ENCODE measurements at places on chromosomes 11 and 22.

- no peak for DNase-seq
Observed at GRCh38 chr11:62713343-62713742, 5.9 kb downstream of the GNG3 start.

GRCh38 chr22:44811141-44811540, 58.8 kb downstream of the ARHGAP8 start:
- no peak for DNase-seq

- no peak for DNase-seq
Observed at GRCh38 chr11:44223238-44223637, 86.7 kb downstream of the ALX4 start.

GRCh38 chr22:35638001-35638400, 10.2 kb upstream of the APOL6 start:
- no peak for DNase-seq

GRCh38 chr11:117830072-117830471, 5.5 kb upstream of the FXYD2 start:
- no peak for DNase-seq

GRCh38 chr11:72687326-72687725, 13.1 kb upstream of the PDE2A start:
- no peak for DNase-seq

DNA sequence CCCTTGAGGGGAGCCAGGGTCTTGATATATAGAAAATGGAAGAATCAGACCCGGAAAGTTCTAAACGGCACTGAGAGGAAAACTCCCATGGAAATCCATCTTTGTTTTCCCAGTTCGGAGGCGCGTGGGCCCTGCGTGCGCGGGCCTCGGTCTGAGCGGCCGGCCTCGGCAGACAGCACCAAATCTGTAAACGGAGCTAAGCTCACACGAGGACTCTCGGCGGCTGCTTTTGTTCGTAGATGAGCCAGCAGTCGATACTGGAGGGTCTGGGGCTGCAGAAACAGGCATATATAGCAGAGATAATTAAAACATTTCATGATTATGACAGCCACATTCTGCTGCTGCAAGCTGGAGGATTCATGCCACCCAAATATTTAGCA, 68.5 kb upstream of the PPARA start:
- DNase-seq: no peak

- no peak for DNase-seq
Observed at GRCh38 chr22:37269936-37270678, 12.2 kb upstream of the CYTH4 start.

GRCh38 chr22:47195156-47195483, 432.7 kb downstream of the TBC1D22A start:
- no peak for DNase-seq

GRCh38 chr11:66076561-66076960, 6.5 kb downstream of the PACS1 start:
- no peak for DNase-seq

DNA sequence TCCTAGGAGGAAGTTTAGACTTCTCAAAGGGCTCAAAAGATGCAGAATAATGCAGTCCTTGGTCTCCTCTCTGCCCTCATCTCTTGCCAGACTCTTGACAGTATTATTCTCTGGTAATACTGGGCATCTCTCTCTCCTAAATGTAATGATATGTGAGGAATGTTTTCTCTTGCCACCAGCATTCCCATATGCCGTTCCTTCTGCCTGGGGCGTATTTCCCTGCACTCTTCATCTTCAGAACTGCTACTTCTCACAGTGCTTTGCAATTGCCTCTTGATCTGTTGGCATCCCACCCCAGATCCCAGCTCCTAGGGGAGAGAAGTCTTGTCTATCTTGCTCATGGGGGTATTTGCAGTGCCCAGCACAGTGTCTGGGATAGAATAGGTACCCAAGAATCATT, 107.4 kb downstream of the RASSF10 start:
- no peak for DNase-seq

GRCh38 chr11:134372536-134372935, 39.5 kb downstream of the B3GAT1 start:
- no peak for DNase-seq

- DNase-seq: no peak
Observed at GRCh38 chr11:130908770-130909625, 7.3 kb downstream of the SNX19 start.
